ENCODE measurements at places on chromosomes 6 and 20. TPM values are rescaled to one million over a fixed set of nuclear protein-coding genes. Genes with fewer than 3 reads are reported as not detected.

DNA sequence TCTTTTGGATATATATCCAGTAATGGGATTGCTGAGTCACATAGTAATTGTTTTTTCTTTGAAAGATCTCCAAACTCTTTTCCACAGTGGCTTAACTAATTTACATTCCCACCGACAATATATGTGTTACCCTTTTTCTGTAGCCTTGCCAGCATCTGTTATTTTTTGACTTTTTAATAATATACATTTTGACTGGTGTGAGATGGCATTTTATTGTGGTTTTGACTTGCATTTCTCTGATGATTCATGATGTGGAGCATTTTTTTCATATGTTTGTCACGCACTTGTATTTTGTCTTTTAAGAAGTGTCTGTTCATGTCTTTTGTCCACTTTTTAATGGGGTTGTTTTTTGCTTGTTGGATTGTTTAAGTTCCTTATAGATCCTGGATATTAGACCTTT lies 58.9 kb upstream of the OPRM1 start:
- DNase-seq = no peak

GRCh38 chr20:53016534-53017042 lies 44.4 kb downstream of the TSHZ2 start:
- DNase-seq = no peak

SLC22A1 gene
- polyA plus RNA-seq = 0.24 TPM

SRMS gene
- not detected for polyA plus RNA-seq

ELOVL2 gene
- 0.23 TPM for polyA plus RNA-seq

MCHR2 gene
- polyA plus RNA-seq = not detected
